ENCODE measurements at places on chromosomes 7 and 10.

- DNase-seq = no peak
Observed at GRCh38 chr7:99949645-99950228, 20.3 kb upstream of the GJC3 start.

DNA sequence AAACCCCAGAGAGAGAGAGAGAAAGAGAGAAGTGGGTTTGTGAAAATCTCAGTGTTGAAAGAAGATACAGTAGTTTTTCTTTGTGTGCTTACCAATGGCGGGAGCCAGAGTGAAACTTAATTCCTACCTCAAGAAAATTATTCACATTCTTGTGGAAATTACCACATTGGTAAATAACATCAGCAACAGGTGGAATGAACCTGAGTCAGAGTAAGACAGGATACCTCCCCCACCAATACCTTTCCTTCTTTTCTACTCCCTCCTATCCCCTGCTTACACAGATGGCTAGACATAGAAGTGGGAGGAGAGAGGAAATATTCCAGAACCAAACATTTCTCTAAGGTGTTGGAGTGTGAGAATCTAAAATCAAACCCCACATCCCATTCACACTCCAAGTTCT, 793.9 kb downstream of the SORCS3 start:
- DNase-seq = no peak

- DNase-seq = no peak
Observed at GRCh38 chr7:105452085-105452484, 63.4 kb upstream of the SRPK2 start.

DNA sequence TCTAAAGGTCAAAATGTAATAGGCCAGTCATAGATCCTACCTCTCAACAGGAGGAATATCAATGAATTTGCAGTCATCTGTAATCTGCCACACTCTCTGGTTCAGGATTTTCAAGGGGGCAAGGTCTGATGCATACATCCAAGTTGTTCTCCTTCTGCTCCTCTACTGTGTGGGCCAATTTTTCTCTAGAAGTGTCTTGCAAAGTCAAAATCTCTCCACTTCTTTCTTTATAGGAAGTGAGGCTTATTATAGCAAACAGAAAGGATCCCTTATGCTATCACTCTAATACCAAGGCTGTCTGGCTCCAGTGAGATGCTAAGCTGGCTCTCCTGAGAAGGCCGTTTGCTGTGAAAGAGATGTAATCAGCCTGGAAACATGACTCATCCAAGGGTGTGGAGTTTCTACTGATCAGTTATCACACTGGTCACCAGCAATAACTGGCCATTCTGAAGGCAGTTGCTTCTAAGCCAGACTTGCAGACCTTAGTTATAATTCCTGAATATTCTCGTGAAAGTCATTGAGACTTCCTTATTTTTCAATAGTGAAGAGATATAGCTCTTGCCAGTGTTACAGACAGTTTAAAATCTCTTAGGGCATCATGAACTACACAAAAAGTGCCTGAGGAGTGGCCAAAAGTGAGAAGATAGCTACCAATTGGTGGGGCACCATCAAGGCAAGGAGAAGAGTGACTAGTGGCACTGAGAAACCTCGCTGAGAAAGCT, 43.2 kb upstream of the LRGUK start:
- DNase-seq = no peak

DNA sequence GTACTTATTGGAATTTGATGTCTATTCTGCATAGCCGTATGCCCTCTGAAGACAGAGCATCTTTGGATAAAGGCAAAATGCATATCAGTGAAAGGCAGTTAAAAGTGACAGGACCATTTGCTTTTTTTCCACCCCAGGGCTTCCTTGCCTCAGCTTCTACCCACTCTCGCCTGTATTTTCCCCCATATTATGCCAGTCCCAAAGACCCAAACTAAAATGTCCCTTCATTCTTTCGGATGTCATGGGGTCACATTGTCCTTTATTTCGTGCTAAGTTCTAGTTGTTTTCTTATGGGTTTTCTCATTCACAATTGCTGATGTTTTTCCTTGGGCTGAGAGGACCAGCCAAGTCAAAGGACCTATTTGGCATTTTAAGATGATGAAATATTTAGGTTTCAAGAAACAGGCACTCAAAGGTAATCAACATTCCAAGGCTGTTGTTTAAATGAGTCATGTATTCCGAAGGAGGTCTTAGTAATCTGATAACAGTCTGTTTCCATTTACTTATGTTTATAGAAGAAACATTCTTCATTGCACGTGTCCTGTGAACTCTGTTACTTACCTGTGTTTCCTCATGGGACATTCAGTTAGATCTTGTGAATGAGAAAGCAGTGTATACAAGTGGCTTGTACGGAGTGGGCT, 74.1 kb downstream of the DNAH11 start:
- peak; percentile 43 for DNase-seq

DNA sequence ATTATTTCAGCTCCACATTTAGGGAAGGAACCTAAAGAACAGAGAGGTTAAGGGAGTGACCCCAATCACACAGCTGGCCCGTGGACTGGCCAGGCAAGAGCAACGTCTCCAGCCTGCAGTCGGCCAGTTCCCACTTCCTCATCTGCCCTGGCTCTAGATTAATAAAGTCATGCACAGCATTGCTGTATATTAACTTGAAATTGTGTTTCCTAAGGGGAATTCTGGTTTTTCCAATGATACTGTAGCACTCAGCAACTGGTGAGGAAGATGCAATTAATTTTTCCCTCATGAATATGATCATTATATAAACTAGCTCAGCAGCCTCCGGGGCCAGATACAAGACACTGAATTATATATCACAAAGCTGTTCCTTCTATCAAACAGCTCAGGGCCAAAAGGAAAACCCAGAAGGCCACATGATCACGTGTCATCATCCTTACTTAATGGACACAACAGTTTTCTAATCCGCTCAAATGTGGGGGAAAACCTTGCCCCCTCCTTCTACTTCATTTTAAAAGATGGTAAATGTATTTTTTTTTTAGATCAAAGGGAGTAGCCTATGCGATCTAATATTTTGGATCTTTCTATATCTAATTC, 295.3 kb upstream of the PRKCQ start:
- no peak for DNase-seq

DNA sequence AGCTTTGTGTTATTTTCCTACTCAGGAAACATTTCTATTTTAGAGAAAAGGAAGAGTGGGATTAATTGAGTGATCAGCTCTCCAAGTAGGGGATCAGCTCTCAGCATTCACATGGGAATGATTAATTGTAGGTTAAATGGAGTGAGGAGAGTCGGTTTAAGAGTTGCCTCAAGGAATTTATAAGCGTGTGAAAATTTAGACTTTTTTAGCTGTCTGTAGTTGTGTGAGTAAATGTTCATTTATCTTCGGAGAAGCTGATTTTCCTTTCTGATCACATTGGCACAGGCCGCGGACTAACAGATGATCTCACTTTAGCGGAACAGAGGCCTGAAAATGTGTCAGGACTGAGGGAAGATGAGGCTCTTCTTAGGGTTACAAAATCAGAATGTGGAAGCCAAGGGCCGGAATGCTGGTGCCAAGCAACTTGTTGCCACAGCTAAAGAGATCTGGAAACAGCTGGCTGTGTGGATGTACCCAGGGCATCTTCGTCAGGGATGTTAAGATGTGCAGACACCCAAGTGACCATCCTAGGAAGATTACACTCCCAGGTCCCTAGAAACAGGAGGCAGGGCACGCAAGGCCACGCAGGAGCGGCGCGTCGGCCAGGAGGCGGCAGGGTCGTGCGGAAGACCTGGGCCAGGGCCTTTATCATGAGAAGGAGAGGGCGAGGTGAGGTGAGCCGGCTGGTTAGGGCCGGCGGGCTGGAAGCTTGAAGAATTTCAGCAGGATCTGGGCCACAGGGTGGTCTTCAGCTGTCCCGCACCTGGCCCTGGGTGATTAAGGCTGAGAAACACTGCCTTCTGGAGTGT, 35.1 kb upstream of the TTYH3 start:
- DNase-seq = no peak

DNA sequence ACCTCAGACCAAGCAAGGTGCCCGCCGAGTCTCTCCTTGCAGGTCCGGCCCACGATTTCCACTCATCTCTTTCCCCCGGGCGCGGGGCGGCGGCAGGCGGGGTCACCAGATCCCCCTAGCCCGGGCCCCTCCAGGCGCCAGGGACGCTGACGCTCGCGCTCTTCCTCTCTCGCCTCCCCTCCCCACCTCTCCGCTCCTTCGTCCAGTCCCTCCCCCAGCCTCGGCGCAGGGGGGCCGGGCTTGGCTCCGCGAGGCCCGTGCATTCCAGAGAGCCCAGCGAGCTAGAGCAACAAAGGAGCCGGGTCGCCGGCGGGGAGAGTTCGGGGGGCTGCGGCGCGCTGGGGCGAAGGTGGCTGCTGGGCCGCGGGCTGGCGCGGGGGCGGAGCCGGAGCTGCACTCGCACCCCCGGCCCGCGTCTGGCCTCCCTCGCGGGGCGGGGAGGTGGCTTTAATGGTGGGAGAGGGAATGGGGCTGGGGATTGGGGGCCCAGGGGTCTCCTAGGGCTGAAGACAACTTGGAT, at the start of gene SMO:
Gene SMO (plus strand): TSS at position 262 of the 520 bp plus-strand sequence. CDS start 519 bp downstream, outside the sequence.
- peak; percentile 31 for DNase-seq

GRCh38 chr7:133718131-133718530, 409.0 kb upstream of the LRGUK start:
- DNase-seq = no peak

GRCh38 chr10:31069411-31069810, 37.7 kb upstream of the ZNF438 start:
- no peak for DNase-seq

GRCh38 chr7:128737867-128738385, 1.2 kb upstream of the CALU start:
- DNase-seq = peak; percentile 64

GRCh38 chr7:140249036-140249806, 72.4 kb upstream of the KDM7A start:
- DNase-seq = no peak

DNA sequence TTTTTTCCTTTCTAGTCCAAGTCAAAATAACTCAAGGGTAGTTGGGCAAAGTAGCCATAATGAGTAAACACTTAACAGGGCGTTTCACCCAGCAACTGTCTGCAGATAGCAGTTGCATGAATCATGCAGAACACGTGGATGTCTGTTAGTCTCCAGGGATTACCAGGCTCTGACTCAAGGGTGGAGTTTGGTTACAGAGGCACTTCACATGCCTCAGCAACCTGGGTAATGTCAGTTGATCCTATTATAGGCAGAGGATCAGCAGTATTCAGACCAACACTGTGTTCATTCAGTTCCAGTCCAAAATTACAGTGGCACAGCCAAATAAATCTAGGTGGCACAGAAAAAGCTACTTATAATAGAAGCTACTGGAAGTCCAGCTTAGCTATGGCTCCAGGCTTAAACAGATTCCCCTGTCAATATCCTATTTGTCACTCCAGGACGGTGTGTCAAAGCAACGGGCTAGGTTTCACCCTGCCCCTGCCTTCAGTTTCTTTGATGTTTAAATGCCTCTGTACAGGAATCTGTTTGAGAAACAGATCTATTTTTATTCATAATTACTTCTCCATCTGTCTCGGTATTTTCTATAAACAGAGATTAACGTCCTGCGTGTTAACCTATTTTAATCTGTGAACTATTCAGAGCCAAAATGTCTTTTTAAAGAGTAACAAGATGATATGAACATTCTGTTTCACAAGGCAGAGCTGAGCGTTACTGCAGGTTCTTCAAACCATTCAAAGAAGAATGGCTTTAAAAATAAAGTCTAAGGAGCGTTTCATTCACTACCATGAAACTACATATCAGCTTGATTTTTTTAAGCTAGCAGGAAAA, 162.6 kb upstream of the AKR1E2 start:
- peak; percentile 97 for DNase-seq

DNA sequence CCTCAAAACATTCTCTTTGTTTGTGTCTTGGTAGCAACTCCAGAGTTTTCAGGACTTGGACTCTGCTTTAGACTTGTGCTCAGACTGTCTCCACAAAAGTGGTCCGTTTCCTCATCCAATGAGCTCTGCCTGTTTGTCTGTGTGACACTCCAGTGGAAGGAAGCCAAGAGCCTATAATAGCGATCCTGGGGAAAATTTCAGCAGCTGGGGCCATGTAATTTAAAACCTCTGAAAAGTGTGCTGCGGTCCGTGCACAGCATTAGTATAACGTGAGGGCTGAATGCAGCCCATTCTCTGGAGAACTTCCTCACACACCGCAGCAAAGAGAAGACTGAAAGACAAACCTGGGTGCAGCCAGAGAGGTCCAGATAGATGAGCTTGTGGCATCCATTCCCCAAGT, at the start of gene LRRC17:
Gene LRRC17 (plus strand): TSS at position 259 of the 400 bp plus-strand sequence. CDS start 20,914 bp downstream, outside the sequence.
- DNase-seq = no peak

DNA sequence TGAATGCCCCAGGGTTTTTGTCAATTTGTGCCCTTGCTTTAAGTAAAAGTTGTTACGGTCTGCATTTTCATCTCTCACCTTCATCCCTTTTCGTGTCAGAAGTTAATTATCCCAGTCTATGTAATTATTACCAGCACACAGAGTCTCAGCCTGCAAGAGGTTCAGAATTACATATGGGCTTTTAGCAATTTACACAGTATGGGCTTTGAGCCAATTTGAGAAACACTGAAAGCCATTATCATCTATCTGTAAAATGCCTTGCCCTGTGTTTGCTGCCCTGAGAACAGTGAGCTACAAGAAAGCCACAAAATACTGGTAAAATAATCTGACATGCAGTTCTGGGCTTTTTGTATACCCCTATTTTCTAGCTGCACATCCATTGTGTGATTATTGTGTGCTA, 125.6 kb upstream of the STEAP4 start:
- no peak for DNase-seq

GRCh38 chr10:126314863-126315493, 73.3 kb downstream of the ADAM12 start:
- no peak for DNase-seq

- DNase-seq = no peak
Observed at GRCh38 chr7:34949361-34949760, 87.9 kb downstream of the DPY19L1 start.

- no peak for DNase-seq
Observed at GRCh38 chr7:69947998-69948397, 349.7 kb downstream of the AUTS2 start.

GRCh38 chr10:131743190-131744151, 157.3 kb upstream of the PPP2R2D start:
- DNase-seq = no peak

GRCh38 chr7:44849259-44849884, 1.5 kb upstream of the H2AZ2 start:
- no peak for DNase-seq

GRCh38 chr10:31832261-31832660, 96.4 kb downstream of the ARHGAP12 start:
- no peak for DNase-seq
